NCI-H1105 treated with DMSO at 0.1 percent for 48 hours (cell line): ENCODE measurements at places on chromosomes 7 and 10.

- no peak for DNase-seq
Observed at GRCh38 chr7:155058896-155059295, 11.2 kb upstream of the HTR5A start.

- no peak for DNase-seq
Observed at GRCh38 chr10:58479045-58479444, 33.6 kb upstream of the BICC1 start.

DNA sequence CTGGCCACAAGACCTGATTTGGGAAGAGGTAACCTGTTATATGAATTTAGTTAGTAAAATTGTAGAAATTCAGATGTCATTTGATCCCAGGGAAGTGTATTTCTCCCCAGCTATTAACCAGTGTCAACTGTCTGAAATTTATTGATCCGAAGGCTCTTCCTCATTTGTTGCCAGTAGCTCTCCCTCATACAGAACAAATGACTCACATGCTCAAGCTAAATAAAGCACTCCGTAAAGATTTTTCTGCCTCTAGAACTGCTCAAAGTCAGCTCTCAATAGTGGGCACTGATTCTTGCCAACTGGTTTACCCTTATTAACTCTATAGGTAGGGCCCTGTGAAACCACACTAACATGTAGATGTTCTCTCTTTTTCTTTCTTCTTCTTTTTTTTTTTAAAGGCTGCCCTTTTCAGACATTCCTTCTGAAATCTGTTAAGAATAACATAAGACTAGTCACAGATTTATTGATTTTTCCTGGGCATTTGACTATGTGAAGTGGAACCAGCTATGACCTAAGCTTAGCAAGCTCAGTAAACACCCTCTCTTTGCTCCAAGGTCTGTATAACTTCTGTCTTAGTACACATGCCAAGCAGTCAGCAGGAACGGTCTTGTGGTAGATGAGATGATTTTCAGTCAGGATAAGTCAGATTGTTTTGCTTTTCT lies 21.8 kb downstream of the RPA3 start:
- no peak for DNase-seq

DNA sequence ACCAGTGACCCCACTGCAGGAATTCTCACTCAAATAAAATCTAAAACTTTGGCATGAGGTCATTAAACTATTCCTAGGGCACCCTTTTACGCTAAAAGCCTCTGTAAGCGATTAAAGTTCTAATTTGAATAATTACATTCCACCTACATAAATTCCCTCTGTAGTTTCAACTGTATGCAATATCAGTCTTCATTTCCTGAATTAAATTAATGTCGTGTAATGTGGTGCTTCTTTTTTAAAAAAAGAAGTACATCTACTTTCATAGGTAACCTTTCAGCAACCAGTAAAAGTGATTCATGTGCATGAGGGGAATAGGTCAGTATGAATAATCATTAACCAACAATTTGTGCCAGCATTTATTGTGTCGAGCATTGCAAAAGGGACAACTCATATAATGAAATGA lies 44.7 kb downstream of the IMMP2L start:
- DNase-seq: no peak

DNA sequence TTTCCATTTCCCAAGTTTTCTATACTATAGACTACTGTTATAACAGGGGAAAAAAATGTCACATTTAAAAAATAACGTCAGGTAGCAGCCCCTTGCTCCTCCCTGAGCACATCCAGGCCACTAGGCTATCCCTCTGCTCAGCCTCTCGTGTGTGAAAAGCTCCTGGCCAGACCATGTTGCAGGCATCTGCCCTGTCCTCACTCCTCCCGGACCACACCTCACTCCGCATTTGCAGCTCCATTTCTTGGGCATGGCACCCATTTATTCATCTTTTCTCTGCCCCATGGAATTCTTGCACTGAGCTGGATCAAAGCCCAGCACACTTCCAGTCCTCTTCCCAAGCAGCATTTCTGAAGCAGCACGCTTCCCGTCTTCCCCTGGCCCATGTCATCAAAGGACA lies 1.4 kb upstream of the GDF2 start:
- no peak for DNase-seq

- DNase-seq: no peak
Observed at GRCh38 chr10:51806079-51806835, 106.9 kb upstream of the CSTF2T start.

GRCh38 chr7:32803406-32804141 lies 88.0 kb downstream of the KBTBD2 start:
- DNase-seq: no peak

DNA sequence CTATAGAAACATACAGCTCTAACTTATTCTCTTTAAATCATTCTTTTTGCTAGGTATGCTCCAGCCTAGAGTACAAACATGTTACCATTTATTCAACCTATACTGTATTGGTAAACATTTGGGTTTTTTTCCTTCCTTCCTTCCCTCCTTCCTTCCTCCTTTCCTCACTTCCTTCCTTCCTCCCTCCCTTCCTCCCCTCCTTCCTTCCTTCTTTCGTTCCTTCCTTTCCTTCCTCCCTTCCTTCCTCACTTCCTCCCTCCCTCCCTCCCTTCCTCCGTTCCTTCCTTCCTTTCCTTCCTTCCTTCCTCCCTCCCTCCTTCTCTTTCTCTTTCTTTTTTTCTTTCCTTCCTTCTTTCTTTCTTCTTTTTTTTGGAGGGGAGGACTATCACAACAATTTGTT lies 286.7 kb upstream of the PRKCQ start:
- DNase-seq: no peak

DNA sequence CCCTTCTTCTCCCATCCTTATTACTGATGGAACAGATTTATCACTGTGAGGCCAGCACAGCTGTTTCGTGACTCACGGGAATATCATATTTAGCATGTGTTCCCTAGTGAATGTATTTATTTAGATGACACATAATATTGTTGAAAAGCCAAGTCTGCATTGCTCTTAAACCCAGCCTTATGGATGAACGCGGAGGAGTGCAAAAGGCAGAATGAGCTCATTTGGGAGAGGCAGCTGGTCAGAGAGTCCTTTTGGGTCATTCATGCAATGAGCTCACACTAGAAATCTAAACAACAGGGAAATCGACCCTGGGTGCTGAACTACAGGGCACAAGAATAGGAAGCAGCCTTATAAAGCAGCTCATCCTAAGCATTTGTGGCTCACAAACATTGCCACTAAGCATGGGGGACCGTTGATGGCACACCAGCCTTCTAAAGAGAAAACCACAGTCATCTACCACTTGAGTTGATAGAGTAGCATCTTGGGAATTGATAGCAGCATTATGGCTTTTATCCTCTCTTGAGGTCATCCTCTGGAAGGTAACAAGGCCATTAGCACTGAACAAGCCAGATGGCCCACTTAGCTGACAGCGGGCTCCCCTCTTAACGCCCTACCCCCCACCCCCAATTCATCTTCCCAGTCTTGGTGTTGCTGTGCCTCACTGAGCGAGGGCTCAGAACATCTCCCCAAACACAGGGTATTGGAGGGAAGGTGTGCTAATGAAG lies 32.9 kb upstream of the SDK1 start:
- no peak for DNase-seq

DNA sequence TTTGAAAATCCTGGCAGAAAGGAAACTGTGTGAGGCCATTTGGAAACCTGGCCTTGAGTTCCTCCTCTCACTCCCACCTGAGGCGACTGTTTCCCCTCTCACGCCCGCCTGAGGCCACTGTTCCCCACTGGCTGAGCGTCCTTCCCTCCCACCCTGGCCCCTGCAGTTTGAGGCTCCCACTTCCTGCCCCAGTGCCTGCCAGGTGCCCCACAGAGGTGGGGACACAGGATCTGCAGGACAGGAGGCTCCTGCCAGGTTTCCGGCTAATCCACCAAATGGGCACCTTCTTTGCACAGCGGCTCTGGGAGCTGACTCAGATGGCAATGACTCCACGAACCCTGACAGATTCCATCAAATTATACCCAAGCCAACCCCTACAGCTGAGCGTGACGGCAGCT lies 24.3 kb upstream of the LARP4B start:
- DNase-seq: no peak

GRCh38 chr7:123792547-123792946 lies 43.7 kb upstream of the WASL start:
- no peak for DNase-seq

GRCh38 chr7:106451171-106451570 lies 166.4 kb upstream of the NAMPT start:
- no peak for DNase-seq

DNA sequence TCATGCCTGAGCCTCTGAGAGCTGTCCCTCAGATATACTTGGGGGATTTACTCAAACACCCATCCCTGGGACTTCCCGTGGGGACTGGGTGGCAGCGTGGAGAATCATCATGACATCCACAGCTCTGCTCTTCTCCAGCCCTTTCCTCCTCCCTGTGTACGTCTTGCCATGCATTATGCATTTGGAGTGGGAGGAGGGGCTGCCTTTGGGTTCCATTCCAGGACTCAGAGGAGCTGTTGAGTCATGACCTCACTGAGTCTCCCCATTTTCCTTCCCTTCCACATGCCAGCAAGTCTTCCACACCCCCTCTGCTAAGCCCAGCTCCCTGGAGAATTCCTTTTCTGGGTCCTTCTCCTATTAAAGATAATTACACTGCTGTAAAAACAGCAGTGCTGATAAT lies 480.7 kb downstream of the SORCS3 start:
- DNase-seq: no peak

DNA sequence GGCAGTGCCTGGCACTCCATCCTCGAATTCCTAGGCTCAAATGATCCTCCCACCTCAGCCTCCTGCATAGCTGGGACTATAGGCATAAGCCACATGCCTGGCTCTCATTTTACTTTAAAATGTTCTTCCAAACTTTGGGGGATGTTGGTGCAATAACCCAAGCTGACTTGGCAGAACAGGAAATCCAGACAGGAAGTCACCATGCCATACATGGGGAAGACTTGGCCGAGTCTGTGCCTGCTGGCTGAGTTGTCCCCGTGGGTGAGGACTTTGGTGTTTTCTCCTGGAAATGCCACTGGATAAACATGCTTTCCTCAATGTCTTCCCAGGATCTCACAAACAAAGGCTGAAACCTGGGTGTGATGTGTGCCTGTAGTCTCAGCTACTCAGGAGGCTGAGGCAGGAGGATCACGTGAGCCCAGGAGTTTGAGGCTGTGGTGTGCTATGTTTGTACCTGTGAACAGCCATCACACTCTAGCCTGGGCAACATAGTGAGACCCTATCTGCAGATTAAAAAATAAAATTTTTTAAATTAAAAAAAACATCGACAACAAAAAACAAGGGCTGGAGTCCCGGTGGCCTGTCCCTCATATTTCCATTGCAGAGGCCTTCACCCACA lies 19.8 kb downstream of the HKDC1 start:
- no peak for DNase-seq

DNA sequence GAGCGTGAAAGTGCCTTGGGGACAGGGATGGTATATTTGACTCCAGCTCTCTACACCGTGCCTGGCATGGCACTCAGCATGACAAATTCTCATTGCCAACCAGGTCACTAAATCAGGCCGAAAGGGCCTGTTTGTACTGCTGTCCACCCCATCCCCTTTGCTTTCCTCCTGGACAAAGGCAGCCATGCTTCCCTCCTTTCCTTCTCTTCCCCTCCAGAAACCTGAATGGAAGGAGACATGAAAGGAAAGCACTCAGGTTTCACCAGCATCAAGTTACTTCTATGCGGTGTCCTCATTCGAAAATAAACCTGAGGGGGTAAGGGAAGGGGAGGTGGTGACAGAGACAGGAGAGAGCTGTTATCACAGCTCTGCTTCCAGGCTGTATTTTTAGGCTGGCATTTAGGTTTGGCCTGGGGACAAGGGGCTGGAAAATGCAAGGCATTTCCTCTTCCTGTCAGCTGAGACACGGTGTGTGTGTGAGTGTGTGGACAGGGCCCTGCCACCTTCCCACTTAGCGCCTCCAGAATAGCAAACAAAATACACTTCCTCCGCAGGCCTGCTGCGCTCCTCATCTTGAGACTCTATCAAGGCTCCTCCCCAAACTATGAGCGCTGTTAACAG lies 79.9 kb upstream of the COL13A1 start:
- no peak for DNase-seq

GRCh38 chr7:18020138-18020715 lies 7.4 kb downstream of the PRPS1L1 start:
- DNase-seq: no peak

GRCh38 chr10:133059093-133059470 lies 28.6 kb upstream of the ADGRA1 start:
- no peak for DNase-seq

DNA sequence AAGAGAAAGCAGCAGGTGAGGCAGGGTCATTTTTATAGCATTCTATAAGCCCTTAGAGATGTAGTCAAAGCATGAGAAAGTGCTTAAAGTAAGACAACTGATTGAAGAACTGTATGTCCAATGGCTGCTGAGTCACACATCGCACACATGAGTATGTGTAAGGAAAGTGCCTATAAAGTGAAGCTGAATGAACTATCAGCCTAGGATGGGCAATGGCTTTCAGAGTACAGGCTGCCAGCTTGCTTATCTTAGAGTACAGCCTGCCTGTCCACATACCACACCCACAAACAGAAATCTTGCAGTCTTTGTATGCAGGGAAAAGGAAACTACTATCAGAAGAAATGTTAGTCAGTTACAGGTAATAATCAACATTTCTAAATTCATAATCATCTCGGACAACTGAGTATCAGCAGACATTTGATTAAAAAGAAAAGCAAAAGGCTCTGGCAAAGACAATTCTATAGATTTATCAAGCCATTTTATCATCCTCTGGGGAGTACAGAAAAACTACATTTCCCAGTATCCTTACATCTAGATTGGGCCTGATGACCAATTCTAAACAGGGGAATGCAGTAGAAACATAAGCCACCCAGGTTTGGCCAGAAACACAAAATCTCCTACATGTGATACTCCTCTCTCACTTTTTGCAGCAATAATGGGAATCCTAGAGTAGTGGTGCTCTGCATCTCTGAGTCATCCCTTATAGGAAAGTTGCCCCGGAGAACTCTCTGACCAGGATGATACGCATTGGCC lies 16.2 kb upstream of the EPHB6 start:
- DNase-seq: no peak

DNA sequence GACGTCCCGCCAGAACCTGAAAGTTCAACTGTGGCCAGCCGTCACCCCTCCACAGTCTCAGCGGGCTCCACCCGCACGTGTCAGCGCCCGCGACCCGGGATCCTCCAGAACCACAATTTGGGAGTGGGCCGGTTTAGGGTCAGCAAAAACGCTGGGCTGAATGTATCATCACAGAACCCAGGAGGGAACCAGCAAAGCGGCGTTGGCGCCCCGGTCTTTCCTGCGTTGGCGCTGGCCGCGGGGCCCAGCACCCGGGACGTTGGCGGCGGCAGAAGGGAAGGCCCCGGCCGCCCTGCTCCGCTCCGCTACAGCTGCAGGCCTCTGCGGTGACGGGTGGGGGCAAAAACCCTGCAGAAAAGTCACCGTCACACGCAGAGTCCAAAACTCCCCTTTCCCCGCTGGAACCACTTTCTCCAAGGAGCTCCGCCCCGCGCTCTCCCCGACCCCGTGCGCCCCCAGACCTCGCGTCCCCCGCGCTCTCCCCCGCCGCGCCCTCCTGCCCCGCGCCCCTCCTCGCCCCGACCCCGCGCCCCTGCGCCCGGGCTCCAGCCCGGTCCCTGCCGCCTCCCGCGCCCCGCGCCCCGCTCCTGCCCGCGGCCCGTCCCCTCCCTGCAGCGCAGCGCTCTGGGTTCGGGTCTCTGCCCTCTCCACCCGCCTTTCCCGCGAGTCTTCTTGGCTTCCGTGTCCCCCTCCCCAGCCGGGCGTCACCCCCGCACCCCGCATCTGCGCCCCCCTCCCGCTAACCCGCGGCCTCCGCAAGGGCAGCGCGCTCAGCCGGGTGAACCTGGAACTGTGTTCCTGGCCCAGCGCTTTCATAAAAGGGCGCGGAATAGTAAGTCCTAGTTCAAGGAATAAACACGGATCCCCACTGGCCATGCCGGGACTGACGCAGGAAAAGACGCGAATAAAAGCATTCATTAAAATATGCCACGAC lies 24.0 kb upstream of the RNF32 start:
- no peak for DNase-seq
